ENCODE measurements at places on chromosomes 1 and 21.

GRCh38 chr1:63946866-63947491 lies 173.2 kb downstream of the ROR1 start:
- DNase-seq, result no peak

- no peak for DNase-seq
Observed at GRCh38 chr1:72119491-72119890, 162.8 kb downstream of the NEGR1 start.

- no peak for DNase-seq
Observed at GRCh38 chr1:214476229-214476985, 75.0 kb downstream of the PTPN14 start.

GRCh38 chr21:24217151-24217550 lies 1390.1 kb downstream of the MRPL39 start:
- no peak for DNase-seq
